ENCODE measurements at places on chromosomes 3 and 15.

GRCh38 chr15:51403072-51403878 is 61.8 kb downstream of the GLDN start:
- DNase-seq, result peak; percentile 18

DNA sequence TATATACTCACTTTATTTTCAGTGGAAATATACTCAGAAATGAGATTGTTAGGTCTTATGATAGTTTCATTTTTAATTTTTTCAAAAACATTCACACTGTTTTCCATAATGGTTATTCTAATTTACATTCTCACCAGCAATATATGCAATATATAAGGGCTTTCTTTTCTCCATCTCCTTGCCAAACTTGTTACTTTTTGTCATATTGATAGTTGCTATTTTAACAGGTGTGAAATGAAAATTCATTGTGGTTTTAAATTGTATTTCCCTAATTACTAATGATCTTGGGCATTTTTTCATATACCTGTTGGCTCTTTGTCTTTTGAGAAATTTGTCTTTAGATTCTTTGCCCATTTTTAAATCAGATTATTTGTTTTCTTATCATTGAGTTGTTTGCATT is 325.2 kb downstream of the DIPK2A start:
- DNase-seq, result no peak

DNA sequence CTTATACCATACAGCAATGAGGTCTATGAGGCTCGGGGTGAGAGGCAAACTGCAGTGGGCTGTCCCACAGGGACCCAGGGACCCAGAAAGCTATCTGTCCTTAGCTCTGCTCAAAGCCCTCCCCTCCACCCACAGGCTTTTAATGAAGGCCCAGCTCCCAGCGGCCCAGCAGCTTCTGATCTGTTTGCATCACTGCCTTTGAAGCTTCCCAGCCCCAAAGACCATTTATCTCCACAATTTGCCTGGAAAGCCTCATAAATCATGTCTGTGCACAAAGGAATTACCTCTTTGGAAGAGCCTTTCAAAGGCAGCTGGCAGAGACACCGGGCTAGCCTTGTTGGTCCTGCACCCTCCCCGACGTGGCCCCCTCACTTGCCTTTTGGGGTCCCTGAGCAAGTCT is 123.9 kb downstream of the RAB11A start:
- no peak for DNase-seq

DNA sequence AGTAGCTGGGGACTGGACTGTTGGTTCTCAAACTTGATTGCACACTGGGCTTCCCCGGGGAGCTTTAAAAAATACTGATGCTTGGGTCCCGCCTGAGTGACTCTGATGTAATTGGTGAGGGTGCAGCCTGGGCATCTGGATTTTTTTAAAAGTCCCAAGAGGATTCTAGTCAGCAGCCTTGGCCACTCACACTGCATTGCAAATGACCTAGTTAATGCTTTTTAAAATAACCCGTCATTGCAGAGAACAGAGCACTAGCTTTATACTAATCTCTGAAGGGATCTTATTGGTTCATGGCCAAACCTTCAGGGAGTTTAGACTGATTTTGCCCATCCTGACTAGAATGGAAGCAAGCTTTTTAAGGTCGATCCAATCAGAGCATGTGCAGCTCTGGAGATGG is 310.6 kb upstream of the PROK2 start:
- DNase-seq, result peak; percentile 61

- DNase-seq, result no peak
Measured at GRCh38 chr15:38487378-38487777, 33.5 kb downstream of the FAM98B start.

GRCh38 chr3:68706096-68706495 is 226.3 kb downstream of the TAFA4 start:
- DNase-seq, result no peak

DNA sequence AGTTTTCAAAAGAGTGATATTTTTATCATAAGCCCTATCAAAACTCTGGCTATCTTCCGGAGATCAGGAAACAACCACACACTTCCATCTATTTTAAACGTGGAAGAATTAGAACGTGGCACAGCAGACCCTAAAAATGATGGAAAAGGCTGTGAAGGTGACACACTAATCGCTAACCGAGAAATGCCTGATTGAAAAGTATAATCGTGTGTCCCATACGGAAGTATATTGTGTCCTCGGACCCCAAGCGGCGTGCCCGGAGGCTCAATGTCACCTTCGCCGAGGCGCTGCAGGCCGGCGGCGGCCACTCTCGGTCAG is 642 bp downstream of the COX5A start:
- DNase-seq, result no peak

DNA sequence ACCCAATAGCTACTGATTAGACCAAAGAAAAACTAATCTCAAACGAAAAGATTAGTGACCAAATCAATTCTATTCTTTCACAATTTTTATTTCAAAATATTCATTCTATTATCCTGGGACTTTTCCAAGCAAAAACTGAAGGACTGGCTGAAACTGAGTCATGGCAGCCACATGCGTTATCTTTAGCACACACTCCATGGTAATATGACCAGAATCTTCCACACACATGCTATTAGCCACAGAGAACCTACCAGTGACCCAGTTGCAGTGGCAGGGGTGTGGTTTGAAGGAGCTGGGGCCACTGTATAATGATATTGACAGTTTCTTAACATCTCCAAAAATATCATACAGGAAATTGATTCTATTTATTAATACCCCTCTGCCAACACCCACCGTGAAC is 154.8 kb upstream of the ABI3BP start:
- no peak for DNase-seq

- DNase-seq, result no peak
Measured at GRCh38 chr3:54294214-54294613, 171.9 kb downstream of the CACNA2D3 start.

DNA sequence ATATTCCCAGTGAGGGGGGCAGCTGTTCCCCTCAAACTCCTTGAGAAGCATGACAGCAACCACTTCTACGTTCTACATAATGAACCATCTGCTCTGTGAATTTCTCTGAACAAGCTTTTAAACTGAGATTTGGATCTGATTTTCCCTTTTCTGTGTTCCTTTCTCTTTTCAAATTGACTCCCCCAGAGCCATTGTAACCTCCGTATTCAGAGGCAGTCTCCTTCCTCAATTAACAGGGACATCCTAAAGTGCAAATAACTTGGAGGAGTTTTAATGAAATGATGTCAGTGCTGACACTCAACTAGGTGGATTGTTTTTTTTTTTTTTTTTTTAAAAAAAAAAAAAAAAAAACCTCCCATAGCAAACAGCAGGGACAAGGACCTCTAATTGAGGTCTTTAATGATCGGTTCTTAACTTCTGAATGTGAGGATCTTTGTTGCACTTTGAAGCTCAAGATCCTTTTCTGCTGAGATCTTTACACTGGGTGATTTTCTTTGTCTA is 48.8 kb downstream of the ADAMTS9 start:
- no peak for DNase-seq

- DNase-seq, result no peak
Measured at GRCh38 chr15:63528138-63528659, 23.8 kb downstream of the USP3 start.

DNA sequence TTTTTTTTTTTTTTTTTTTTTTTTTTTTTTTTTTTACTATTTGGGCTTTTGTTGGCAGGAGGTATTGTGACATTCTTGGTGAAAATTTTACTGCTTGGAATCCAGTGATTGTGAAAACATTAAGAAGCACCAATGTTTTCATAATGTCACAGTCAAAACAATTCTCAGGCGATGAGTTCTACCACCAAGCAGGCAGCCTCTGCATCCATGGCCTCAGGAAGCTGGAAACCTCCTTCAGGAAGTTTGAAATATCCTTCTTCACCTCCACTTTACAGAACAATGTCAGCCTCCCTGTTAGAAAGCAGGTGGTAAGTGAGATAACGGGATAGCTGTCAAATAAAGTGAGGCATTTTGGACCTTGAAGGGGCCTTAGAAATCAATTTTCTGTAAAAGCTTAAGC is 98.3 kb downstream of the MEX3B start:
- no peak for DNase-seq

Data from B cell (primary cell).